Kasumi-1 (cell line): ENCODE measurements at places on chromosomes 4 and X.

GRCh38 chr4:186633844-186634243 lies 78.5 kb upstream of the MTNR1A start:
- no peak for DNase-seq

DNA sequence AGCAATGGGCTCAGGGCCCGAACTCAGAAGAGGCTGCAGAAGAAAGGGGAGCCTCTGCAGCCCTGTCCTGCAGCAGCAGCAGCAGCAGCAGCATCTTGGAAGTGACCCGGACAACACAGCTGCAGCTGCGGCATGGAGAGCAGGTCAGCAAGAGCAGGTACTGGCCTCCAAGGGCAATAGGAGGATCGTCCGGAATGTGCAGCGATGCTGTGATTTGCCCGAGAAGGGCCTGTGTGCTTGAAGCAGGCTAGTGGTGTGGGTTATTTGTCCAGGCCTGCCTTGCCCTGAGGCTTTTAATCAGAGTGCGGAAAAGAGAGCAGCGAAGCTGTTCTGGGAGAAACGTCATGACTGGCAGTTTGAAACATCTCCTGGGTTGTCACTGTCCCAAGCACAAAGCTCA lies 126.0 kb downstream of the F11 start:
- no peak for DNase-seq

DNA sequence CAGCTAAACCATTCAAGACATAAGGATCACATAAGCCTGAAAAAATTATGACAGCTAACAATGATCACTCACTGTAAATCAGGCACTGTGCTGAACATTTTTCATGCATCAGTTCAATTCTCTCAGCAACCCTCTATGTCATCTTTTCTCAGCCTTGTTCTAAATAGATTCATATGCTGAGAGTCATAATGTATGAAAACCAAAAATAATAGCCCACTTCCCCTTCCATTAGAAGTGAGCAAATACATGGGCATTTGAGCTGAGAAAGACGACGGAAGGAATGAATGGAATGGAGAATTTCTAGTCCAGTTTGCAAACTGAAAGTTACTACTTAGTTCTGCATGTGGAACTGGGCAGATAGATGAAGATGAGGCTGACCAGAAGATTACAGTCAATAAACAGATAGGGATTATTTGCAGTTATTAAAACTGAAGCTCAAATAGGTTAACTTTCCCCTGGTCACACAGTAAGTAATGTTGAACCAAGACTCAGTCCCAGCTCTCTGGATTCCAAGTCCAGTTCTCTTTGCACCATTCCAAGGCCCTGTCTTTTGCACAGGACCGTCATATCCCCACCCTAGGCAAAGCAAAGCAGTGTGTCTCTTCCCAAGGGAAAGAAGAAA lies 1.6 kb upstream of the SH3RF1 start:
- DNase-seq: no peak

- DNase-seq: no peak
Measured at GRCh38 chrX:70254063-70254400, 6.0 kb downstream of the P2RY4 start.

GRCh38 chr4:36027203-36027602 lies 217.1 kb downstream of the ARAP2 start:
- DNase-seq: no peak
